ENCODE measurements at places on chromosomes 7 and 10.

DNA sequence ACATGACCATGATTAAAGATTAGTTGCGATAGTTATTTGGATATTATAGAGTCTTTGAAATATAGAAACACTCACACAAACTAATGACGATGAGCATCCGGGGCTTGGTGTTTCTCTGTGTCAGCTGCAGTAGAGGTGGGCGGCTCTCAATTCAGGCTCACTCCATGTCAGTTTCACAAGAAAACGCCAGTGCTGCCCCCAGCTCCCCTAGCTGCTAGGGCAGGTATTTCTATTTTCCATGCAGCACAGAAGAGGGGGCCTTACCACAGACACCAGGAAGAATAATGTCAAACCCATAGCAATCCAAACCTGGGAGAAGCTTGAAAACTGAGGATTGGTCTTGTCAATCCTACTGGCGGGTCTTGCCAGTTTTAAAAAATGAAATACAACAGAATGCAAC lies 197.1 kb downstream of the PHTF2 start:
- peak; percentile 56 for DNase-seq

- DNase-seq: no peak
These were observed 123.9 kb upstream of the MGMT start for GRCh38 chr10:129343141-129343540.

DNA sequence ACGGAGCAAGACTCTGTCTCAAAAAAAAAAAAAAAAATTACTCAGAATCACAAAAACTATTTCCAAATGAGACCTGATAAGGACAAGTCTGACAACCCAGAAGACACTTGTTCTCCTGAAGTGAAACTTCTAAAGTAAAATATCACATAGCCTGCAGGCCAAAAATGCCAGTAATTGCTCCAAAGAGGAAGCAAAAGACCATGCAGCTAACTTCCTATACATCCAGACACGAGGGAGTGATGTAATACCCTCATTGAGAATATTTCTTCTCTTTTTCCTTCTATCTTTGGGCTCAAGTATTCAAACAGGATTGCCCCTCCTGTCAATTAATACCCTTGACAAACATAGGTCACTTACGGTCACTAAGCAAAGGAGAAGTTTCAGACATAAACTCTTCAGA lies 31.2 kb downstream of the ARMH3 start:
- no peak for DNase-seq

DNA sequence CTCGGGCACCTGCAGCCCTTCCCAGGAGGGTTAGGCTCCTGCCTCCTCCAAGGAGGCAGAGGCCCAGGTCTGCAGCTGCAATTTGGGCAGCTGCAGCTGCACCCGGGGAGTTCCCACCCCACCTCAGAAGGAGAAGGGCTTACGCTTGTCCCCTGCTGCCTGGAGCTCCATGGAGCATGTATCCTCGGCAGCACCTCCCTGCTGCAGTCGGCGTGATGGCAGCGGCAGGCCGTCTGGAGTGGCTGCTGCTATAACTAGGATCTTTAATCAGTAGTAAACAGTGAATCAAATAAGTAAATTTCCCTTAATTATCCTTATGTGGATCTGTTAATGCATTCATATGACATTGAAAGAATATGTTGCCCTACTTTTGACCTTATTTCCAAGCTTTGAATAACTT lies 167.0 kb downstream of the PON1 start:
- no peak for DNase-seq

- no peak for DNase-seq
These were observed 20.9 kb downstream of the NUDCD3 start for GRCh38 chr7:44469461-44470134.

DNA sequence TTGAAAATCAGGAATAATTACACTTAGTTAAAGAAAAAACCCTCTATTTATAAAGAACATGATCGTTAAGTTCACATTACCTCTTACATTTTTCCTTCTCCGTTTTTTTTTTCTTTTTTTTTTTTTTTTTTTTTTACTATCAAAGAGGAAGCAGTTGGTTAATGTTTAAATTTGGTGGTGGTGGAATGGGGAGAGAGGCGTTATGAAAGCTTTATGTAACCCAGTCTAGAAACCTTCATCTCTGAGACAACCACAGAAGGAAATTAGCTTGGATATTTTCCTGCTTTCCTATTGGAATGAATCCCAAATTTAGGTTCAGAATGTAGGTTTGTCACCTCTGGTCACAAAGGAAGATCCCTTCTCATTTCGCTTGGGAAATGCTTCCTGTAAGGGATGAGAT lies 31.5 kb upstream of the LHFPL3 start:
- DNase-seq: no peak

- DNase-seq: no peak
These were observed 64.6 kb downstream of the CUX1 start for GRCh38 chr7:101882005-101882421.

GRCh38 chr10:116124777-116125176 lies 148.2 kb downstream of the GFRA1 start:
- no peak for DNase-seq

- no peak for DNase-seq
These were observed 60.2 kb downstream of the SGCE start for GRCh38 chr7:94595717-94596116.

DNA sequence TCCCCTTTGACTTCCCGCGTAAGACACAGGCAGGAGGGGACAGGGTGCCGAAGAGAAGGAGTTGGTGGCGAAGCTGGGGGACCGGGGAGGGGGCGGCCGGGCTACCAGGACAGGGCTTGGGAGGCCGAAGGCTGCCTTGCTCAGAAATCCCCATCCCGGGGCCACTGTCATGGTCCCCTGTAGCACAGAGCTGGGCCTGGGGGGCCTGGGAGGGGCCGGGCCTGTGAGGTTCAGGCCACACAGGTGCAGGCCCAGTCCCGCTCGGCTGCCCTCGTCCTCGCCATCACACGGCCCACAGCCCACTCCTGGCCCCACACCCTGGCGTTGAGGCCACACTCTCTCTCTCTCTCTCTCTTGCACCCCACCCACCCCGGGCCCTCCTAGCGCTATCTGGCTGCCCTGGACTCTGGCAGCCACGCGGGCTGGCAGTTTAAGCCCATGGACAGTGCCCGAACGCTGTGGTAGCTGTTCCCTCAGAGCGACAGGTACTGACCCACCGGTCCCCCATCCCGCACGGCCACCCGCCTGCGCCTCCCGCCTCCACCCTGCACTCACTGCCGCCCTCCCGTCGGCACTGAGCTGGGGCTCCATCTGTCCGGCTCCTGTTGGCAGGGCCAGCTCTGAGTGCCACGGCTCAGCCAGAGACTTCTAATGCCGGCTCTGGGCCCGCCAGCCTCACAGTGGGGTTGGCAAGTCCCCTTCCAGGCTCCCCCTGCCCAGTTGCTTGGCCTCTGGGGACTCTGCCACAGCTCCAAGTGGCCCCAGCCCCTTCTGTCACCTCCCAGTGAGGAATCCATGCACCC lies 28.0 kb downstream of the TTYH3 start:
- DNase-seq: no peak

GRCh38 chr7:158353606-158354570 lies 233.7 kb downstream of the PTPRN2 start:
- peak; percentile 72 for DNase-seq

GRCh38 chr7:54260941-54261371 lies 281.2 kb upstream of the VSTM2A start:
- DNase-seq: no peak

- DNase-seq: no peak
These were observed 9.1 kb upstream of the MTPAP start for GRCh38 chr10:30358206-30358605.

DNA sequence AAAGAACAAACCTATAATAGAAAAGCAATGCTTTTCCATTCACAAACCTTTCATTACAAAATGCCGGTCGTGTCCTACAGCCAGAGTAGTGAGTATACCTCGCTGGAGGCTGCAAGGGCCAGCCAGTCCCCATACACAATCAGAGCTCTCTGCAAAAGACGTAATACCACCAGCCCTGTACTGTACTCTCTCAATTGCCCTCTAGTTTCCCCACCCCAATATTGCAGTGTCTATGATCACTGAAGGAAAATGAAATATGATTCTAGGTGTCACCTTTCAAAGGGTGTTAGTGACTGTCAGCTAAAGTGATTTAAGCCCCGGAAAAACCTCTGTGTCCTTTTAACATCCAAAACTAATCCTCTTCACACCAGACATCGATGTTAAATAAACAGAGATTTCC lies 24.8 kb downstream of the PLXNA4 start:
- no peak for DNase-seq

GRCh38 chr7:80070391-80070790 lies 64.2 kb upstream of the GNAI1 start:
- DNase-seq: no peak

GRCh38 chr10:46091080-46091827 lies 45.2 kb upstream of the MSMB start:
- no peak for DNase-seq

GRCh38 chr10:132912713-132913558 lies 29.4 kb downstream of the CFAP46 start:
- no peak for DNase-seq

DNA sequence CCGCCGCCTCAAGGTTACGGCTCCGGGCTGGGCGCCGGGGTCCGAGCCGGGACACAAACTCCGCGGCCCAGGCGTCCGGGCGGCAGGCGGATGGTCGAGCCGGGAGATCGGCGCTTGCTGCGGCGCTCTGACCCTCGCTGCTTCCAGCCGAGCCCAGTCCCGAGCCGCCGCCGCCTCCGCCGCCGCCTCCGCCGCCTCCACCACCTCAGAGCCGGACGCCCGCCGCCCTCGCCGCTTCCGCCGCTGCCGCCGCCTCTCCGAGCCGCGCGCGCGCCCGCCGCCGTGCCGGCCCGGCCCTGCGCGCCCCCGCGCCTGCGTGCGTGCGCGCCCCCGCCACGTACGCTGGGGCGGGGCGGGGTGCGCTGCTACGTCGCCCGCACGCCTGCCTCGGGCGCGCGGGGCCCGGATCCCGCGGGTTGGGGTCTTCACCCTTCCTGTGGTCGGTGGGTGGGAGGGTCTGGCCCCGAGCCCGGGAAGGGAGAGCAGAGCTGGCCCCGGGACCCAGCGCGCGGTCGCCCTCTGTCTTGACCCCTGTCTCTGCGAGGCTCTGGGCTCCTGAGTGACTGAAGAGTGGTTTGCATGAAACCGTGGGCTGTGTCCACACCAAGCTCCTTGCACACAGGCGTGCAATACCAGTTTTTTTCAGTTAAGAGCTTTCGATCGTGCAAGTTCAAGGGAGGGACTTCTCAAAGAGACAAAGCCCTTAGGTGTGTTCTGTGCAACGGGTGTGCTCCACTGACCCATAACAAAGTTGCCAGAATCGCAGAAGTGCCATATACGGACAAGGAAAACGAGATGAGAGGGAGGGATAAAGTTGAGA lies at the start of gene SMURF1:
SMURF1 (minus strand) TSS at position 256 of the 820 bp plus-strand sequence. CDS start 328 bp downstream, outside the sequence.
- DNase-seq: peak; percentile 83

- no peak for DNase-seq
These were observed 10.9 kb downstream of the OGDH start for GRCh38 chr7:44617225-44617890.

- DNase-seq: no peak
These were observed 46.4 kb downstream of the TMEM168 start for GRCh38 chr7:112743811-112744210.

DNA sequence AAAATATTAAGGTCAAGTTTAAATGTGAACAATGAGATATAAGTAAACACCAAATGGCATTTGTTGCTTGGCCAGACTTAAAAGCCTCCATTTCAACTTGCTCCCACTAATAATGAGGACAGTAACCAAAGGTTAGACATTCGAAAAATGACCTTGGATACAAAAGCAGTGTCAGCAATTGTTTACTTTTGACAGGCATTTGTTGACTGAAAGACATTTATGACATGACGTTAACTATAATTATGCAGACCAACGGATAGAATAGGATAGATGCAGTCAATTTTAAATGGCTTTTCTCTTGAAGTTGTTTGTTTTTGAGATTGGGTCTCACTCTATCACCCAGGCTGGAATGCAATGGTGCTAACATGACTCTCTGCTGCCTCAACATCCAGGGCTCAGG lies 6.3 kb upstream of the WNT16 start:
- DNase-seq: no peak

- peak; percentile 99 for DNase-seq
These were observed 8.2 kb upstream of the CLDN4 start for GRCh38 chr7:73822319-73823173.

- no peak for DNase-seq
These were observed 314.1 kb downstream of the TCERG1L start for GRCh38 chr10:130997267-130998045.

- no peak for DNase-seq
These were observed 9.0 kb downstream of the EMX2 start for GRCh38 chr10:117551330-117552155.

GRCh38 chr10:22669163-22669711 lies 45.1 kb downstream of the PIP4K2A start:
- peak; percentile 60 for DNase-seq

DNA sequence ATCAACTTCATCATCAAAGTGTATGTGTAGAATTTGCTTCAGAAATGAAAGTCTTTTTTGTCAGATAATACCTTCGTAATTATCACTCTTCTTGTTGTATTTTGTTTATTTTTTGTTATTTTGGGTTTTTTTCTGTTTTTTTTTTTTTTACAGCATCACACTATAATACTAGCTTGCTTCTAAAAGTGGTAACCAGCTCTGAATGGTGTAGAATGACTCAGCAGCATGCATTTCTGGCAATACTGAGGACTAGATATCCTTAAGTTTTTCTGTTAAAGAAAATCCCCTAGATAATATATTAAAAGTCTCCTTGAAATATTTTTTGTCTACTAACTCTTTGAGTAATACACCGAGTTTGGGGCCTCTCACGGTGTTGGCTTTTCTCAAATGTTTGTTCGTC lies 109.1 kb downstream of the LMBR1 start:
- no peak for DNase-seq

- DNase-seq: peak; percentile 52
These were observed 1.4 kb downstream of the ZNF282 start for GRCh38 chr7:149196705-149197171.

DNA sequence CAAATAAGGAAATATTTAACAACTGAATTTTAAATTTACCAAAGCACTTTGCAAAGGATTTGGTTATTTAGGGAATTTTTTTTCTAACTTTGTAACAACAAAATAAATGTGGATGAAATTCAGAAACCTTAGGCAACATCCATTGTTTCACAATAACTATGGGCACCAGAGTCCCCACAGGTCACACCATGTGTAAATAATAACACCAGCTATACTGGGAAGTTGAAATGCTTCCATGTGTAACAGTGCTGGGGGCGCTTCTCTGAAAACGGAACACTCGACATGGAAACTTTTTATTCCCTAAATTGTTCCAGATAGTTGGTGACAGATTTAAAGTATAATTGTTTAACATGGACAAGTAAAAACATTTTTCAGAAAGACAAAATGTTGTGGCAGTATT lies 818.6 kb downstream of the TNS3 start:
- DNase-seq: no peak

GRCh38 chr7:103336761-103337160 lies 7.8 kb downstream of the DNAJC2 start:
- DNase-seq: no peak

- no peak for DNase-seq
These were observed 720.5 kb downstream of the KCNMA1 start for GRCh38 chr10:76917071-76917470.
